RKO (cell line): ENCODE measurements at places on chromosomes 11 and 22.

GRCh38 chr11:14073849-14074476 is 111.4 kb downstream of the SPON1 start:
- DNase-seq, result no peak

GRCh38 chr22:31295831-31296657 is 3.8 kb upstream of the PIK3IP1 start:
- no peak for DNase-seq

- no peak for DNase-seq
Measured at GRCh38 chr11:83031127-83031526, 40.6 kb downstream of the RAB30 start.

DNA sequence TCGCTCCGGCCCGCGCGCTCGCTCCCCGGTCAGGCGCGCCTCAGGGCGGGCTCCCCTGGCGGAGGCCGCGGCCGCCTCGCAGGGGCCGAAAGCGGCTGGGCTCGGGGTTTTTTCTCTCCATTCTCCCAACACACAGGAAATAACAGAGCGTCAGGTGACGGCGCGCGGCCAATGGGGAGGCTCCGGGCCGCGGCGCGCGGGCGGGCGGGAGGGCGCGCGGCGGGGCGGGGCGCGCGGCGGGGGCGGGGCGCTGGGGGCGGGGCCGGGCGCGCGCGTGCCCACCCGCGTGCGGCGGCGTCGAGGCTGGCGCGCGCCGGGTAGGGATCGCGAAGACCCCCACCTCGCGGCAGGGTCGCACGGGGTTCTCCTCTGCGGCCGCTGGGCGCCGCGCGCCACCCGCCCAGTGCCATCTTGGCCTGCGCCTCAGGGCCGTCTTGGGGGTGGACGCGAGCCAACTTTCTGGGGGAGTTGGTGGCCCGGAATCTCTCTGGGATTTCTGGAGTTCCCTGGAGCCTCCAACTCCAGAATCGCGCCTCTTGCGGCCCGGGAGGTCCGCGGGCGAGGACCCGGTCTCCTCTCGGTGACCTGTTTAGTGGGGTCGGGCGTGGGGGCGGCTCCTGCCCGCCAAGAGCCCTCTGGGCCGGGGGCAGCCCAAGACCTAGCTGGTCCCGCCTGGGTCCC is at the start of gene TCF20:
Gene TCF20 (minus strand): TSS at position 144 of the 681 bp plus-strand sequence. CDS start 55,348 bp downstream, outside the sequence.
- DNase-seq, result peak; percentile 76

GRCh38 chr22:39651053-39651996 is 80.8 kb downstream of the CACNA1I start:
- DNase-seq, result no peak

DNA sequence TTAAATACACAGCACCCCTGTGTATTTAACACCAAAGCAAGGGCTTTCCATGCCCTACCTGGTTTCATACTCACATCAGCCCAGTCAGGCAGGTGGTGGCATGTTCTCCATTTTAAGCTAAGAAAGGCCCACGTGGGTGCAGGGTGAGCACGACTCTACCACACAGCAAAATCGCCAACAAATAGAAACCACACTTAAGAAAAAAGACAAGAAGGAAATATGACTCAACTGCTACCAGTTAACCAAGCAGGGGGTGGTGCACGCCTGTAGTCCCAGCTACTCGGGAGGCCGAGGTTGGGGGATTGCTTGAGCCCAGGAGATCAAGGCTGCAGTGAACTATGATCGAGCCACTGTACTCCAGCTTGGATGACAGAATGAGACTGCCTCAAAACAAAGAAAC is 35.2 kb upstream of the TFIP11 start:
- no peak for DNase-seq

- DNase-seq, result no peak
Measured at GRCh38 chr11:48051217-48051830, 71.0 kb downstream of the PTPRJ start.

DNA sequence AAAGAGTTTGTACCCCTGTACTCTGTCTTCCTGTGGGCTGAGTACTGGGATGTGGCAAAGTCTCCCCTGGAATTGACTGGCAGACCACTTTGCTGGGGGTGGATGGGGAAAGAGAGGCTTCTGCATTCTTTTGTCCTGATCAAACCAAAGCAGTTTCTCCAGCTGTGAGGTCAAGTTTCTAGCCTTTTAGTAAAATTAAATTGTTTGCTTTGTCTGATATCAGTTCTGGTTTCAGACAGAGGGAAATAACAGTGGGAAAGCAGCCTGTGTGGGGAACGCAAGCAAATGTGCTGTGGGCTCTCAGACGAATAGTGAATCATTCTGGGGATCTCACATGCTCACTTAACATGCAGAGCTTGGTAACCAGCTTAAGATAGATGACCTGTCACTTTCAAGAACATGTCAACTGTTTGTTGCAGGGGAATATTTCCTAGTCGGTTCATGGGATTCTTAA is 151.6 kb downstream of the FAT3 start:
- DNase-seq, result no peak

- no peak for DNase-seq
Measured at GRCh38 chr11:87295237-87295636, 257.5 kb downstream of the TMEM135 start.

GRCh38 chr22:38734421-38735100 is 21.2 kb downstream of the SUN2 start:
- DNase-seq, result no peak

DNA sequence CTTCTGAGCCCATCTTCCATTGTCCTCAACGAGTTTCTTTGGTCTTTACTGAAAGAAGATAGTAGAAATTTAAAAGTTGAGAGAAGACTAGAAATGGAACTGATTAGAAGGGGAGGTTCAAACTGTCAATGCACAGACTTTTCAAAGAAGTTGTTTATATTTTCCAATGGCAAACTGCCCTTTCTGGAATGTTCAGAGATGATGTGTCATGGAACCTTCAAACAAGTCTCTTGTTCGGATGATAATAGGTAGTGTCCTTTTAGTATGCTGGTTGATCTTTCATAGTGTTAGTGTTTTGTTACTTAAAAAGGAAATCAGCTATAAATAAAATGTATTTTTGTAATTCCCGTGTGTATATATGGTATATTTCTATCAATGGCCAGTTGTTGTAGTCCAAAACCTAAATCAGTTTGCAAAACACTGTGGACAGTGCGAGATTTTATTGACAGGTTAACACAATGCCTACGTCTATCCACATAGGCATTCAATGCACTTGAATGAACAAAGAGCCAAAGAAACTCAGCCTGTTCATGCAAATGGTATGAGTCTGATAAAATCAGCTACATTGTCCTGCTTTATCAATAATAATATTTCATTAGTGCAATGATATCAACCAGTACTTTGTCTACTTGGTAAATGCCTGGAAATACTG is 30.9 kb downstream of the C11orf91 start:
- DNase-seq, result no peak

DNA sequence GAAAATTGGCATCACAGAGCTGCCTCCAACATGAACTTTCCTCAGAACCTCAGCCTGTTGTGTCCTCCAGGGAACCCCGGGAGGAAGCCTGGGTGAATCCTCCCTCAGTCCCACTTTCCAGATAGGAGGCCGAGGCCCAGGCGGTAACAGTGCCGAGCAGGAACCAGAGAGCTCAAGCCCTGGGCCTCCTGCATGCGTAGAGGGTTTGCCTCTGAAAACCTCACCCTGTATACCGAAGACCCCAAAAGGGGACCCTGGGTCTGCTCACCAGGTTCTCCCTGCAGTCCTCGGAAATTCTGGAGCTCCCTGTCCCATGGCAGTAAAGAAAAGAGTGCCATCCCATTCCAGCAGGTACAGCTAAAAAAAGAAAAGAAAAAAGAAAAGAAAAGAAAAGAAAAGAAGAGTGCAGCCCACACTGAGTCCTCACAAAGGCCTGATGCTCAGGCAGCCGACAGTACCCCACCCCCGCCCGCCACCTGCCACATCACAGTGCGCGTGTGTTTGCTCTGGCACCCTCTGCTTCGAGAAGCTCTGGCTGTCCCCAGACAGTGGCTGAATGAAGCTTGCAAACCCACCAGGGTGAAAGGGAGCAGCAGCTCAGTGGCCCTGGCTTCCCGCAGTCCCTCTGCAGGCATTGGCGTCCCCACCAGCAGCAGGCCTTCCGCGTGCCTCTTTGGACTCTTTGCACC is 28.4 kb upstream of the FADD start:
- DNase-seq, result no peak

DNA sequence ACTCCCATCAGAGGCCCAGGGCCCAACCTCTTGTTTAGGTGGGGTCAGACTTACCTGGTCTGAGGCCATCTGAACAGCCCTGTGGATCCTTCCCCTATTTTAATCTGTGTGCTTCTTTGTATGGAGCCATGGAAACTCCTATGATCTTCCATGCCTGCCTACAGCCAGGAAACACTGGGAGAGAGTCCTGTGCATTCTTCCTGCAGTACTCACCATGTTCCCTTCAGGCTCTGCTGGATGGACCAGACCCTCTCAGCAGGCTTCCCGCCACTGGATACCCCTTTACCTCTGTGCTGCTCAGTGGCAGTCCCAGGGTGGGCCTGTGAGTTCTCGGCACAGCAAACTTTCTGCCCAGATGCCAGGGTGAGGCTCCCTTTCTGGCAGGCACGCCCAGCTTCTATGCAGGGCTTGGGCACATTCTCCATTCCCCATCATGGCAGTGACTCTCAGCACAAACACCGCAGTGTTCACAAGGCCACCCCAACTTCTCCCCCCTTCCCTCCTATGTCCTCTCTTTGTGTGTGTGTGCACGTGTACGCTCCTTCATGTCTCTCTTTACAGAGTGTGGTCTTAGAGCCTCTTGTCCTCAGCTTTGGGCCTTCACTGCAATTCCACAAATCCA is 34.8 kb downstream of the NEU3 start:
- no peak for DNase-seq

DNA sequence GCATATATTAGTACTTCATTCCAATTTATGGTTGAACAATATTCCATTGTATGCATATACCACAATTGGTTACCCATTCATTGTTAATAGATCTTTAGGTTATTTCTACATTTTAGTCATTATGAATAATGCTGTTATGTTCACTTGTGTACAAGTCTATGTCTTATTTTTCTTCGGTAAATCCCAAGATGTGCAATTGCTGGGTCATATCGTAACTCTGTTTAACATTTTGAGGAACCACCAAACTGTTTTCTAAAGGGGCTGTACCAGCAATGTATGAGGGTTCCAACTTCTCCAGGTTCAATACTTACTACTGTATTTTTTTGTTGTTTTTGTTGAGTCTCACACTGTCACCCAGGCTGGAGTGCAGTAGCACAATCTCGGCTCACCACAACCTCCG is 33.1 kb downstream of the NUP98 start:
- DNase-seq, result no peak

- DNase-seq, result no peak
Measured at GRCh38 chr22:32631507-32632255, 157.1 kb downstream of the FBXO7 start.

- DNase-seq, result no peak
Measured at GRCh38 chr11:83006877-83007330, 64.8 kb downstream of the RAB30 start.

- DNase-seq, result no peak
Measured at GRCh38 chr11:85953491-85954143, 98.4 kb downstream of the CCDC83 start.

GRCh38 chr11:14544611-14545010 is 24.4 kb upstream of the PSMA1 start:
- DNase-seq, result no peak

DNA sequence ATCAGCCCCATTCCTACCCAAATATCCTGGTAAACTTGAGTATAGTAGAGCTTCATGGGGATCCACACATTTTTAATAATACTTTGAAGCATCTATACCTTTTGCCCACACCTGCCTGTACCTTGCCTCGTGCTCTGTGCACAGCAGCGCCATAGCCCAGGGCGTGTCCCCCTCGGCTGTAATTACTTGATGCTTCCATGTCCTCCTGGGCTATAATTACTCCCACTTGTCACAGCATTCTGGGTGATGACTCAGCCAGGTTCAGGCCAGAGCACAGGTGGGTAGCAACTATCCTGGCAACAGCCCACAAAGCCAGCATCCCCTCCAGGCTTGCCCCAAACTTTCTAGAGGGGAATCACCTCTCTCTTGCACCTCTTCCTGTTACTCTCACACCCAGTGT is 23.7 kb upstream of the SLC36A4 start:
- no peak for DNase-seq

DNA sequence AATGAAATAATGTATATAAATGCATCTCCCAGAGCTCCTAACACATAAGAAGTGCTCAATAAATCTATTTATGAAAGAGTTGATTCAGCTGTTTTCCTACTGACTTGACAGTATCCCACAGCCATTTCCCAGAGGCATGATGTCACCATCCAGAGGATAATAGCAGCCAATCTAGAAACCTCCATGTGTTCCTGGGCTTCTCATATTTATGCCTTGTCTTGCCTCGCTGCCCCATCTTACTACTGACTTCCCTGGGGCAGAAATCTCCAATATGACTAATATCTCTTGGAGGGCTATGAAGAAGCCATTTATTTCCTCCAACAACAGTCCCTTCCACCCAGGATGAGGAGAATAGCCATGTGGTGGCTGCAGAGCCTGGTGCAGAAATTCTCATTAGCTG is 115.4 kb upstream of the NAV2 start:
- no peak for DNase-seq

DNA sequence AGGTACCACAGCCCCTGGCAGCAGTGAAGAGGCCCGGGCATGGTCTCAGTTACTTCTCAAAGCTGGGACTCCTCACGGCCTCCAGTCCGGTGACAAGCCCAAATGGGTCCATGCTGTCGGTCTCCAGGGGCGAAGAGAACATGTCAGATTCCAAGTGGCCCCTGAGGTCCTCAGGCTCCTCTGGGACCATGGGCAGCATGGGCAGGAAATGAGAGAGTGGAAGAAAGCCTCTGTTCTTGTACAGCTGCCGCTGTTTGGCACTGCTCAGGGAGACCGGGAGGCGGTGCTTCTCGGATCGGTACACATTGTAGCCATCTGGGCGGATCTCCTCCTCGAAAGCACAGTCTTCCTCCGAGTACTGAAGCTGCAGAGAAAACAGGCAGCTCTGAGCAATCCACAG is 4.6 kb downstream of the FGF19 start:
- DNase-seq, result no peak

- no peak for DNase-seq
Measured at GRCh38 chr22:43303166-43303565, 40.0 kb downstream of the SCUBE1 start.

DNA sequence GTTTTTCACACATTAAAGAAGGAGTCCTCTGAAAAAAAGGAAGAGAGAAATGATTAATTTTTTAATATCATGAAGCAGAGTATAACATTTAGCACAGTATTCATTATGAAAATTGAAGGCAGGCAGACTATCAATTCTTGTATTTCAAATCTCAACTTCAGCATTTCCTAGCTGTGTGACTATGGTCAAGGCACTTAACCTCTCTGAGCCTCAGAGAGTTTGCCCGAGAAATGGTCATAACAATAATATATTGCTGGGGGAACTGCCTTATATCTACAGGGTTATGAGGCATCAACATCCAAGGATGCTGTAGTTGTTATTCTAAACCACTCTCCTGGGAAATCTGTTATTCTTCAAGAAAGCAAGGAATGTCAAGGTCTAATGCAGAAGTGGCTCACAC is 1.1 kb downstream of the MS4A18 start:
- no peak for DNase-seq

- no peak for DNase-seq
Measured at GRCh38 chr11:27201454-27202302, 161.1 kb downstream of the BBOX1 start.

- DNase-seq, result no peak
Measured at GRCh38 chr11:79113054-79113690, 327.7 kb downstream of the TENM4 start.

- peak; percentile 37 for DNase-seq
Measured at GRCh38 chr22:24803064-24803542, 2.9 kb upstream of the SGSM1 start.
